ENCODE measurements at places on chromosomes 5 and 9.

GRCh38 chr9:115401756-115402327, 283.9 kb upstream of the TNC start:
- DNase-seq = no peak

- peak; percentile 76 for DNase-seq
Measured at GRCh38 chr9:36023260-36024048, 13.3 kb upstream of the RECK start.

DNA sequence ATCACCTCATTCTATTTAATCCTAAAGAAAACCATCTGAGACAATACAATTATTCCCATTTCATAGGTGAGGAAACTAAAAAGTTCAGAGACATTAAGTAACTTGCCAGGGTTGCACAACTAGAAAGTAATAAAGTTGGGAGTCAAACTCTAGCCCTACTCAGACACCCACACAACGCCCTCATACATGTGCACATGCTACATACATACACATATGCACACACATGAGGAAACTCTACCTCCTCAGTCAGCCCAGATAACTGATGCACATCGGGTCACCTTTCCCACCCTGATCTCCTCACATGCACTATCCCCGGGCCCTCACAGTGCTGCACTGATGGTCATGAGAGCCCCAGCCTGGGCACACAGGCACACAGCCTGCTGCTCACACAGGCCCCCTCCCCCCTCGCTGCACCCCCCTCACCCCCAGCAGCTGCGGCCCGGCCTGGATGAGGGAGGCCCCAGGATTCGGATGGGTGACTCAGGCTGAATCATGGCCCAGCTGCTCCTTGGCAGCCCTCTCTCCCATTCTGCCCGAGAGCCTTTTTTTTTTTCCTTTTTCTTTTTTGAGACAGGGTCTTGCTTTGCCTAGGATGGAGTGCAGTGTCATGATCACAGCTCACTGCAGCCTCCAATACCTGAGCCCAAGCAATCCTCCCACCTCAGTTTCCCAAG, 5.0 kb upstream of the GPRIN1 start:
- DNase-seq = peak; percentile 75

- peak; percentile 34 for DNase-seq
Measured at GRCh38 chr9:36976371-36977030, 57.6 kb downstream of the PAX5 start.

DNA sequence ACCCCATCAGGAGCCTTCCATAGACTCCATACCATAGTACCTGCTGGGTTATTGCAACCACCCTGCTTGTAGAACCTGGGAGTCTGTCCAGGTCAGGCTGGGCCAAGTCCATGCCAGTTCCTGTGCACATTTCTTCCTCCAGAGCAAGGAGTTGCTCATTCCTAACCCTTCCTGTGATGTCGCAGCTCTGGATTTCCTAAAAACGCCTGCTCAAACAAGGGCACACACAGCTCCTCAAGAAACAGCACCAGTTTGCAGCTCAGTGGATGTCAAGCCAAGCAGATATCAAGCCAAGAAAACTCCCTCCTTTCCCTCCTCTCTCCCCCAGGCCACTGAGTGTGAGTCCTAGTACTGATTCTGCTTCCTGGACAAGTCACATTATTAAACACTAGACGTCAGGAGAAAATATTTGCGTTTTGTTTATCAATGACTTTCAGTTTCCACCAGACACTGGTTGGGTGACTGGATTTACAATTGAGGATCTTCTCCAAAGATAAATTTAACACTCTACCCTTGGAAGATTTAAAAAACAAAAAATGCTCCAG, 59.6 kb downstream of the SLC1A1 start:
- peak; percentile 38 for DNase-seq

DNA sequence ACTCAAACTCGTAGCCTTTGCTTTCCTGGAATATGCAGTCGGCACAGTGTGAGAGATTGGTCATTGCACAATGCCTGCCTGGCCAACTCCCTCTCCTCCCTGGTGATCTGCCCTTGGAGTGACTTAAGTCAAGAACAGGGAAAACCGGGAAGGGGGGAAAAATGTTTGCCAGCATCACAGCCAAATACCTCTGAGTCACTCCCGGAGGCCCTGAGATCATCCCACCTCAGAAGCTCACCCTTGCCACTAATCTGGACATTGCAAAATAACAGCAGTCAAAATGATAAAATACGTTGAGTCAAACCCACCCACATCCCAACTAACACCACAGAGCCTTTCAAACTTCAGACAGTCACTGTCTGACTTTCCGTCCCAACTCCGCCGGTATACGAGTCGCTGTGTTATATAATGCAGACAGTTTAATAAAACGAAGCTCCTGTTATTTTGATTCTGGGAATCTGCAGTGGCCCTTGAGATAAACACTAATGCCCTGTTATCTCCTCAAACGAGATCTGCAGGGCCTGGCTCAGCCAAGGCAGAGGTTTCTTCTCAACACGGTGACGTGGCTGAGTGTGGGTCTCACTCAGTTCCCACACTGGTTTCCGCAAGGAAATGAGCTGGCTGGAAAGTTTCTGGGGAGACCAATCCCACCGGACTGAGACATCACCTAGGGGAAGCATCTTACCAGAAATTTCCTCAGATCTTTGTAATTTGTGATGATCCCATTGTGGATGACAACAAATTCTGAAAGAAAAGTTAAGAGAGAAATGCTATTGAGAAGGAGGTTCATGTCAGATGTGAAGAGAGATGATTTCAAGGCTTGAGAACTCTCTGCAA, 22.1 kb downstream of the GFPT2 start:
- peak; percentile 92 for DNase-seq

DNA sequence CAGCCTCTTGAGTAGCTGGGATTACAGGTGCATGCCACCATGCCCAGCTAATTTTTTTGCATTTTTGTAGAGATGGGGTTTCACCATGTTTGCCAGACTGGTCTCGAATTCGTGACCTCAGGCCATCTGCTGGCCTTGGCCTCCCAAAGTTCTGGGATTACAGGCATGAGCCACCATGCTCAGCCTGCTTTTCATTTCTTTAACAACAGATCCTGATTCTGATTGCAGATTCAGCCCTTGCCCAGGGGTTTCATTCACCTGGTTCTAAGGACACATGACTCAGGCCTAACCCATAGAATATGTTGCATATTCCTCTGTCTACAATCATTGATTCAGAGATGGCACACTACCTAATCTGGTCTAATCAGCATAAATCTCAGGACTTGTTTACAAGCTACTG, 56.1 kb upstream of the CCDC112 start:
- no peak for DNase-seq

DNA sequence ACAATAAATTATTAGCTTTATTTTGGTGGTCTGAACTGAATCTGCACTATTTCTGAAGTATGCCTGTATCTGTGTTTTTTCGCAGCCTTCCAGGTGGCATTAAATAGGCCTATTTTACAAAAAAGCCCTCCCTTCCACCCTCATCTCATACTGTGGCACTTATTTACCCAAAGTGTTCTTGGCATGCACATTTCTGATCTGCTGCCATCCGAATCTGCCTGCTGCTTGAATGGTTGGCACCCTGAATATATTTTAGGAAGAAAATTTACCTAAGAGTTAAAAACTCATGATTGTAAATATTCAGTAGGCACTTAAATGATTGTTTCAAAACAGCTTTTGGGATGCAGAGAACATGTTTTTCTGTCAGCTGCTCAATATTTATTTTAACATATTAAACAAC, 150.1 kb downstream of the SLC28A3 start:
- no peak for DNase-seq

DNA sequence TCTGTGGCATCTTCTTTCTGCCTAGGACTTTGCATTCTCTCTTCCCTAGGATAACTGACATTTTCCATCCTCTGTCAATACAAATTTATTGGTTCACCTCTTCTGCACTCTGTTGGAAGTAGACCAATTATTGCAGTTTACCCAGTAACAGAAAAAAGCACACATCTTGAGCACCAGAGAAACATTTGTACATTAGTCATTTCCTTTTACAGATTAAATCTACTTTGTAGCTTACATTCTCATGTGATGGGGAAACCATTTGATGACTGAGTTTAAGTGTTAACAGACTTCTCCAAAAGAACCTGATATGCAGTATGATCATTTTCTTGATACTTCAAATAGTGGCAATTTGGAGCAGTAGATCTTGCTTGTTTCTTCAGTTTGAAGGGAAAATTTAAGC, 1098.8 kb downstream of the DTWD2 start:
- peak; percentile 84 for DNase-seq

DNA sequence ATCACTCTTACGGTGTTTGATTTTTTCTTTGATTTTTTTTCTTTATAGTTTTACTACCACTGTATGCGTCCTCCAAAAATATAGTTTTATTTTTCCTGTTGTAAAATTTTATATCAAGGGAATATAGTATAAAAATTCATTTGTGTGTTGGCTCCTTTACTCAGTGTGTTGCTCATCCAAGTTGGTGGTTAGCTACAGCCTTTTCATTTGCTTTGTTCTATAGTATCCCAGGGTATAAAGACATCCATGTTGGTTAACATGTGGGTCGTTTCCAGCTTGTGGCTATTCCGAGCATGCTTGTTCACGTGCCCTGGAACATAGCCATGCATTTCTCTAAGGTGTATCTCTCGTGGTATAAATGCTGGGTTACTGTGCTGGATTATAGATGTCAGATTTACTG, 54.8 kb upstream of the DAB2 start:
- DNase-seq = no peak

DNA sequence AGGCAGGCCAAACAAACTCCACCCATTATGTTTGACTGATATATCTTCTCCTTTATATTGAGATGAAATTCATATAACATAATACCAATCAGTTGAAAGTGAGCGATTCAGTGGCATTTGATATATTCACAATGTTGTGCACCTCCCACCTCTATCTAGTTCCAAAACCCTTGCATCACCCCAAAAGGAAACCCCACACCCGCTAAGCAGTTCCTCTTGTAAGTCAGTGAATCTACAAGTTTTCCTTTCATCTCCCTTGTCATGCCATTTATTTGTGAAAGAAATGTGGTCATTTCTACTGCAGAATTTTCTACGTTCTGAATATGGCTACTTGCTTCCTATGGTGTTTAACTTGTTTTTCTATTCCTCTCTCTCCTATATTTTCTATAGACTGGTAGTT, 99.4 kb upstream of the PTPN3 start:
- no peak for DNase-seq

- DNase-seq = no peak
Measured at GRCh38 chr5:95223566-95224258, 61.2 kb downstream of the MCTP1 start.

DNA sequence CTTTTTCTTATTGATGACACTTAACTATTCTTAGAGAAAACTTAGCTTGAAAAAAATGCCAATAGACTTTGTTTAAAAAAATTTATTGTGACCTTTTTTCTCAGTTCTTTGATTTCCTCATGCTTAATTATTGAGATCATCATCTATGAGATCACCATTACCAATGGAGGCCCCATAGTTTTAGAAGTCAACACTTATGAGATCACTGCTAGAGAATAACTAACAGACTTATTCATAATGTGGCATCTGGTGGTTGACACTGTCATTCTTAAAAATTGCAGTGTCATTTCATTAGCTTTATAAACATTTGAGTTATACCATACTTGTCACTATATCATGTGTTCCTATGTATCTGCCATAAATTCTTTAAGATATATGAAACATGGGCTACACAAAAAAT, 14.9 kb upstream of the FEM1C start:
- peak; percentile 85 for DNase-seq

- no peak for DNase-seq
Measured at GRCh38 chr9:92592946-92593861, 57.4 kb upstream of the ECM2 start.

DNA sequence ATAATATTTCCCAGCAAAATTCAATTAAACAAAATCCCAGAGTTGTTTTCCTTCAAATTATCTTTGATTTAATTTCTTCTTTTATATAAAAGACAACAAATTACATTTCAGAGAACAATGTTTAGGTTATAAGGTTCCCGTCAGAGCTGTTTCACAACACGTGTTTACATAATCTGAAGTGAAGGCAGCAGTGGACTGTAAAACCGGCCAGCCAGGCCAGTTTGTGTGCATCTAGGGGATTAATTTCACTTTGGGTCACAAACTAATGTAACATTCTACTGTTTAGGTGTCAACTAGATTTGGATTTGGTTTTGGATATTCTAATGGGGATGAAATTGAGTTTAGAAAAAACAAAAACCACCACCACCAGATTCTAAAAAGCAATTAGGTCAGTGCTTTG, 86.5 kb upstream of the PLPP1 start:
- no peak for DNase-seq

GRCh38 chr5:171484460-171484899, 65.0 kb downstream of the FGF18 start:
- peak; percentile 31 for DNase-seq

GRCh38 chr5:173720286-173720952, 104.0 kb upstream of the BOD1 start:
- no peak for DNase-seq

DNA sequence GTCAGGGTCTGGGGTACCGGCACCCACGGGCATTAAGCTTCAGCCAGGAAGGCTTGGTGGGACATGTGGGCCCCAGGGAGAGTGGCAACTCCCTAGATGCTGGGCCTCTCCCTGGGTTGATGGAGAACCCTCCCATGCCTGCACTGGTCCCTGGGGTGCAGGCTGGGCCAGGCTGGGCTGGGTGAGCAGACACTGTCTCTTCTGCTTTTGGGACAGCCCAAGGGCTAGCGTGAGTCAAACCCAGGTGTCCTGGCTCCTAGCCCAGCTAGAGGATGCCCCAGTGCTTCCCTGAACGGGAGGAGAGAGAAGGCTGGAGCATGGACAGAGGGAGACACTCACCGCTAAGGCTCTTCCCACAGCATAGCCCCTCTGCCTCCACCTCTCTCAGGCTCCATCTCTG, 5.7 kb upstream of the AQP7 start:
- no peak for DNase-seq
